Activated CD4-positive, alpha-beta T cell treated with anti-CD3 and anti-CD28 coated beads for 24 hours (primary cell): ENCODE measurements at places on chromosomes 3 and 15.

GRCh38 chr3:24318677-24319287, 175.9 kb downstream of the THRB start:
- DNase-seq, result no peak

DNA sequence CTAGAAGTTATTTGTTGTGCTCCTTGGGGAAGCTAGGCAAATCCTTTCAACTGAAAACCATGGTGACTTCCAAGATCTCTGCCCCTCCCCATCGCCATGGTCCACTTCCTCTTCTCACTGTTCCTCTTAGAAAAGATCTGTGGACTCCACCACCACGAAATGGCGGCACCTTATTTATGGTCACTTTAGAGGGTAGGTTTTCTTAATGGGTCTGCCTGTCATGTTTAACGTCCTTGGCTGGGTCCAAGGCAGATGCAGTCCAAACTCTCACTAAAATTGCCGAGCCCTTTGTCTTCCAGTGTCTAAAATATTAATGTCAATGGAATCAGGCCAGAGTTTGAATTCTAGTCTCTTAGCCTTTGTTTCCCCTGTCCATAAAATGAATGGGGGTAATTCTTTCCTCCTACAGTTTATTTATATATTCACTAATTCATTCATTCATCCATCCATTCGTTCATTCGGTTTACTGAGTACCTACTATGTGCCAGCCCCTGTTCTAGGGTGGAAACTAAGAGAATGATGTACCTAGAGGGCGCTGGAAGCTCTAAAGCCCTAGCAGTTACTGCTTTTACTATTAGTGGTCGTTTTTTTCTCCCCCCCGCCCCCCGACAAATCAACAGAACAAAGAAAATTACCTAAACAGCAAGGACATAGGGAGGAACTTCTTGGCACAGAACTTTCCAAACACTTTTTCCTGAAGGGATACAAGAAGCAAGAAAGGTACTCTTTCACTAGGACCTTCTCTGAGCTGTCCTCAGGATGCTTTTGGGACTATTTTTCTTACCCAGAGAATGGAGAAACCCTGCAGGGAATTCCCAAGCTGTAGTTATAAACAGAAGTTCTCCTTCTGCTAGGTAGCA, 657 bp downstream of the PATL2 start:
- DNase-seq, result no peak

DNA sequence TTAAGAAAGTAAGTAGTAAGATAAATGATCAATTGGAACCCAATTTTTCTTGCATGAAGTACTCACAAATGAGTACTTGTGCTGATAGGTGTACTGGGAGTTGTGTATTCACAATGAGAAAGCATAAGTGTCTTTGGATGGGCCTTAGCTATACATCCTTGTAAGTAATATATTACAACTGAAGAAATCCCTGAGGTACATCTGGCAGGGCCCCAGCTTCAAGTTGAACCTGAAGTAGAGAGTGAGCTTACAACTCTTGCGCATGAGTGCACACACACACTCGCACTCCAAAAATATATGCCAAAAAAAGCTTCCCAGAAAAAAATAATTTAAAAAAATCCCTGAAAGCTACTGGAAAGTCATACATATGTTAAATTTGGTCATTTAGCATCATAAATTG, 222.5 kb downstream of the ROBO2 start:
- DNase-seq, result no peak

- DNase-seq, result no peak
Measured at GRCh38 chr3:18012436-18012835, 270.0 kb upstream of the TBC1D5 start.

DNA sequence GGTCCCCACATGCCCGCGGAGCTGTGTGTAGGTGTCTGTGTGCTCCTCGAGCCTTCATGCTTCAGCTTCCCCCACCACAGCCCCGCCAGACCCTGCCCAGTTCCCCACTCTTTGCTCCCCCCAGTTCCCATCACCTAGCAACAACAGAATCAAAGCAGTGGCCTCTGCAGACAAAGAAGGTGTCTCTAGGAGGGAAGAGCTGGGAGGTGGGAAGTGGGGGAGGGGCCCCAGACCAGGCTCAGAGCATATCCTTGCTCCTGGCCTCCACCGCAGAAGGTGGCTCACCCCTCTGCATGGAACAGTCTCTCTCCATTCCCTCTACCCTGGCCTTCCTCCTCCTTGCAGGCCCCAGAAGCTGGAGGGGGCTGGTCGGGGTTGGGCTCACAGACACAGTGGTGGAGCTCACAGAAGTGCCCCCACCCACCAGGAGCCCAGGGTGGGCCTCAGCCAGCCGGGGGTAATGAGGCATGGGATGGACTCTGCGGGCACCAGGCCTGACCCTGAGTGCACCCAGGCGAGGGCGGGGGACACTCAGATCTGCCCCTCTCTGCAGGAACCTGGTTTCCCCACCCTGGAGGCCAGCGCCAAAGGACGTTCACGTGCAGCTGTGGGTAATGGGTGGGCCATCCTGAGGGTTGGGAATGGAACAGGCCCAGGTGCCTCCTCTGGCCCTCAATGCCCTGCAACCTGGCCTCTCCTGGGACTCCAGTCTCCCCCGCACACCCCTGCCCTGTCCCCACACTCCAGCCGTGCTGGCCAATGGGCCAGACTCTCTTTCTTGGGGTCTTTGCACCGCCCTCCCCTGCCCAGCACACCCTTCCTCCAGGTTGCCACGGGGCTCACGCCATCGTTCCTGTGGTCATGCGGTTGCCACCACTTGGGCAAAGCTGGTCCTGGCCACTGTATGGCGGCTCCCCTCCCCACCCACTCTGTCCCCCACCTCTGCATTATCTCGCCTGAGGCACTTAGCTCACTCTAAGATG, 53.4 kb downstream of the TPRA1 start:
- DNase-seq, result no peak

DNA sequence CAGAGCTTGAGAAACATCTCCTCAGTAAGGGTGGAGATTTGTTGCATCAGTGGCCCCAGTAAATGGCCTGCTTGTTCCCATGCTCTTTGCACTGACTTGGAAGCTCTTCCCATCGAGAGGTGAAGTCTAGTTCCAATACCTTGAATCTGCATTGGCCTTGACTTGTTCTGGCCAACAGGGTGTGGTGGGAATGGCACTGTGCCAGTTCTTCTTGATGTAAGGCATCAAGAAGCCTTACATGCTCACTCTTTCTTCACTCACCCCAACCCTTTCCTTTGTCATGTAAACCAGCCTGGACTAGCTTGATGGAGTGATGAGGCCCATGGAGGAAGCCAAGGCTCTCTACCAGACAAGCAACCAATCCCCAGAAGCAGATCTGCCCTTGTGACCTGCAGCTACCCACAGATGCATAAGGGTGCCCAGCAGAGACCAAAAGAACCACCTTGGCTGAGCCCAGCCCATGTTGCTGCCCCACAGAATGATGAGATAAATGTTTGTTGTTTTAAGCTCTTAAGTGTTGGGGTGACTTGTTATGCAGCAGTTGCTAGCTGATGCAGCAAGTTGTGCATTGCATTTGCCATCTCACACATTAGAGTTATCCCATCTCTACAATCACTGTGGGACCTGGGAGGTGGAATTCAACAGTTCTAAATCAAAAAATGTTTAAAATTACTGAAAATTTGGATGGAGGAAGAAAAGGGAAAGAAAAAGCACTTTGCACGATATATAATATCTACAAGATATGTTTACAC, 11.1 kb upstream of the MGLL start:
- DNase-seq, result no peak

DNA sequence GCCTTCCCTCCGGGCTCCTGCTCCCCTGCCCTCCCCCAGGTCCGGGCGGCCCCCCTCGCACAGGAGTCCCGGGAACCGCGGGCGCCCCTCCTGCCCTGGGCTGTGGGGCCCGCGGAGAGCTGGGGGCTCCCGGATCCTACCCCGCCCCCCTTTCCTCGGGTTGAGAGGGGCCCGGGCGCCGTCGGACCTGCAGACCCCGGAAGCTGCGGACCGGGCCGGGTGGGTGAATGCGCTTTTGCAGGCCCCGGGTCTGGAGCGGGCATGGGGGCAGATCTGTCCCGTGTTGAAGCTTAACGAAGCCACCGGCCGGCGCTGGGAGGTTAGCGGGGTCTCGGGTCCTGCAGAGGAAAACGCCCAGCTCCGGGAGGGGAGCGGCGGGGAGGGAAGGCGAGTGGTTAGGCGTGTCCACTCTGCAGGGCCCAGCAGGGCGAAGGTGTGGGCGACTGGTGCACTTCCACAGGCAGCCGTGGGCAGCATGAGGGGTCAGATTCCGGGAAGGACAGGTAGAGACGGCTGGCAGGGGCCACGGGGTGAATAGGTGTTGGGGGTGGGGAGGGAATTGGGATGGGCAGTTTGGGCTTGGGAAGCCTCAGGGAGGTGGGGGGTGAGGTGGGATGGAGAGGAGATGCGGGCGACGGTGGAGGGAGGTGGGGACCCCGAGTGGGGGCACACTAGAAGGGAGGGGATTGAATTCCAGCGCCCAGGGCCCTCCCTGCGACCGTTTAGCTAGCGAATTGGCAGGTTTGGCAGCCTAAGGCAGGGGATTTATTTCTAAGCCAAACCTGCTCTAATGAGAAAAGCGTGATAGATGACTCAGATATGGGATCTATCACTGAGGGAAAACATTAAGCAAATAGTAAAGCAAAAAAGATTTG, 635 bp downstream of the CD276 start:
- DNase-seq, result no peak

DNA sequence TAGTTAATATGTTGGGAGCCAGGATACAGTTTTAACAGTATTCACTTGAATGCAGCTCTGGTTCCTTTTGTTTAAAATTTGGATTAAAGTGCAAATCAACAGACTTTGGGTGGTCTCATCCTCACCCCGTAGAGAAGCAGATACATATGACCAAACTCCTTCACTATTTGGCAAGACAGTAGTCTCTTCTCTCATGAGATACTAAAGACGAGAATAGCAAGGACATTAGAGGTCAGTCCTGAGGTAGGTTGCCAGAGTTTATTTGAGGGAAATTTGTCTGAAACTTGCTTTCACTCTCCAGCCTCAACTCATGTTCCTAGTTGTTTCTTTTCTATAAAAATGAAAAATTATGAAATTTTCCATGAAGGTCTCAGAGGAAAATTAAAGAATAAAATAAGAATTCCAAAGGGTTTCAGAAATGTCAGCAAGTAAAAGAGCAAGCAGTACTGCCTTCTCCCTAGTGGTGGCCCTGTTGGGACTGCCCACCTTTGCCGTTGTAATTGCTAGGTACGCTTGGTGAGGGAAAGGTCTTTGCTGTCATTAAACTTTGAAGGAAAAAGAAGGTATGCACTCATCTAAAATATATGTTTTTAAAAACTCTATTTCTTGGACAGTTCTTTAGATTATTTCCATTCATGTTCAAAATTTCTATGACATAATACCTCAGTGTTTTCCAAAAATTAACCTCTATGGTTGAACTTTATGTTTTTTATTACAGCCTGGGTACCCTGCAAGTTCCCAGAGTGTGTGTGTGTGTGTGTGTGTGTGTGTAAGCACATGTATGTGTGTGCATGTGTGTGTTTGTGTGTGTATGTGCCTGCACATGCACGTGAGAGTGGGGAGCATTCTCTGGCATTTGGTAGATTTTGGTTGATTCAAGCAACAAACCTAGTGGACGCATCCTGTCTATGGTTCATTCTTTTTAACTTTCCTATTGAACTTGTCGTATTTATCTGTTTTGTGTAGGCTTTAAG, 111.4 kb downstream of the CMSS1 start:
- no peak for DNase-seq

DNA sequence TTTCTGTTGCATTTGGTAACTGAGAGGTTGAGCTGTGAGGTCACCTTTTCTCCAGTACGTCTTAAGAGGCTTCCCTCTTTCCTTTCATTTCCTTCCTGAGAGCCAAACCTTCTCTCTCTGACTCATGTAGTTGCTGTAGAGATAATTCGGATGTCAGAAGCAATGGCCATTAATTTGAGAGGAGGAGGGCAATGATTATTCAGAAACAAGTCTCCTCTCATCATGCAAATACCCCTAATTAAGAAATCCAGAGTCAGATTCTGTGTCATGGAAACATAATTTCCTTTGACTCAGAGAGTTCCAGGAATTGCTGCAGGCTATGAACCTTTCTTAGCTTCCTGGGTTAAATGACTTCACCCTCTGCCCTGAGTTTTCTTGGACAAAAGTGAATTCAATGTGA, 59.0 kb upstream of the GSK3B start:
- DNase-seq, result no peak

DNA sequence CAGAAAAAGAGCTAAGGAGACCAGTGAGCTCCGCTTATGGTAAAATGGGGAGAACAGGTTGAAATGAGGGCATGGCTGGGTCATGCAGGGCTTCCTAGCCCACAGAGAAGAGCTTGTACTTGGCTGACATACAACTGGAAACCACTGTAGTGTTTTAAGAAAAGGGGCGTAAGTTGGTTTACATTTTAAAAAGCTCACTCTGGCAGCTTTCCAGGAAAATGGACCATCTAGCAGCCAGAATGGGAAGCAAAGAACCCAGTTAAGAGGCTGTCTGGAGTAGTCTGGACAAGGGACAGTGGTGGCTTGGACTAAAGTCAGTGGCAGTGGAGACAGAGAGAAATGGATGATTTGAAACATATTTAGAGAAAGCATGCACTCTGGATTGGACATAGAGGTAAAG, 1.9 kb downstream of the MORC1 start:
- DNase-seq, result no peak

DNA sequence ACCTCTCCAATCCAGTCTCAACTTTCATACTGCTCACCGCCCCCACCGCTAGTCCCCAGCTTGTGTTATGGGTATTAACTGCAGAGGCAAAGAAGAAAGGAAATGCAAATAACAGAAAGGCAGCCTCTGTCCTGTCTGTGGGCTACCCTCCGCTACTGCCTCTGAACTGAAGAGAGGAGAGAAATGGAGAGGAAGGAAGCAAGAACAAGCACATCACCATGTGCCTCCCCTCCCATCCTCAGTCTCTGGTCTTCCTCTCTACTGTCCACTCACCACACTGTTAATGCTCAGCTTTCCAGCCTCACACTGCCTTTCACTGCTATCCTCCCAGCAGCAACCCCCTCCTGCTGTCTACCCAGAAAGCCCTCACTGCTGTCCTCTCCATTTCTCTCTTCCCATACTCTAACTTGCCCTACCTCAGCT, 139.0 kb upstream of the SLC2A2 start:
- DNase-seq, result no peak

GRCh38 chr3:37240170-37240945, 66.0 kb upstream of the LRRFIP2 start:
- DNase-seq, result no peak
